ENCODE measurements at places on chromosomes 2 and 18. TPM values are rescaled to one million over a fixed set of nuclear protein-coding genes. Genes with fewer than 3 reads are reported as not detected.
A peak's percentile ranks its signal among the peaks of the same experiment; 100 is the strongest.

DNA sequence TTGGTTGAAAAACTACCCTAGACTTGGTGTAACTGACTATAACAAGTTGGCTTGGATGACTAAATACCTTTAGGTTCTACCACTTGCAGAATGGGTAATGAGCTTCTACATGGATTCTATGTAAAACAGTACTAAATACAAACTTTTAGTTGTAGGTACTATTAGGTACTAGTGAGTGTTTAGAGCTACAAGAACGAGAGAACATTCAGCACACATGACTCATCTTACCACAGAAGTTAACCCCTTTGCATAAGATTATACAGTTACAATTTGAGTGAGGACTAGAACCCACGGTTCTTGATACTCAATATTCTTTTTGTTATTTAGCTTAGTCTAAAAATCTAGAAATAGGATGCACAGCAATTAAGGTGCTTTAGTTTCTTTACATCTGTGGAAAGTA, 101.7 kb upstream of the TFCP2L1 start:
- no peak for DNase-seq

DNA sequence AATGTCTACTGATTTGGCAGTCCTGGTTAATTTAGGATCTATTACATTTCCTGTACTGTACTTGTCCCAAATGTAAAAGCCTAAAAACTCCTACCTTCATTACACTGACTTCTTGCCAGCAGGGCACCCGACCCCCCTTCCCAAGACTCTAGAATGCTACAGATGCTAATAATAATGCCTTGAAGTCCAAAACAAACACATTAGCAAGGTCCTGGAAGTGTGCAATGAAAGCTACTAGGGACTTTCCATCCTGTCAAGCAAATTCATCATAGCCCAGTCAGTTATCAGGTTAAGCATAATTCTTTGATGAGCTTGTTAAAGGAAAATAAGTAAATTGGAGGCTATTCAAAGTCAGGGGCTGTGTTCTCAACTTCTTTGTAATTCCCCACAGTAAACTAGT, 115.3 kb upstream of the RBBP8 start:
- no peak for DNase-seq

DNA sequence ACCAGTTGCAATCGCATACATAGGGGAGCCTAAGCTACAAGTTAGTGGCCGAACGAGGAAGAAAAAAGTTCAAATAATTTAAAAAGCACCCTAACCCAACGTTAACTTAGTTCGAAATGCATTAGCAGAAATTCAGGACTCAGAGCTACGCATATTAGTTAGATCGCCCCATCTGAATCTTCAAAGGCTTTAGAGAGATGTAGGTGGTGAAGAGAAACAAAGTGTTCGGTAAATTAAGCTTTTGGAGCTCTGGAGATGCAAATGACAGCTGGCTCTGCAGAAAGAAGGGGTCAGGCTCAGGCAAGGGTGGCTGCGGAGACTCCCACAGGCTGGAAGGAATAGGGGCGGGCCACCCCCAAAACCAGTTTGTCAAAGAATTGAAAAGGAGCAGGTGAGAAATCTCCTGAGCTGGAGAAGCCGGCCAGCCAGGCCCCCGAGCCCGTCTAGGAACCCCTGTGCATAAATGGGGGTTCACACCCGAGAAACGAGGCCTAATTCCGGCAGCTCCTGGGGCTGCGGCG, 621 bp downstream of the TXNL1 start:
- no peak for DNase-seq

DNA sequence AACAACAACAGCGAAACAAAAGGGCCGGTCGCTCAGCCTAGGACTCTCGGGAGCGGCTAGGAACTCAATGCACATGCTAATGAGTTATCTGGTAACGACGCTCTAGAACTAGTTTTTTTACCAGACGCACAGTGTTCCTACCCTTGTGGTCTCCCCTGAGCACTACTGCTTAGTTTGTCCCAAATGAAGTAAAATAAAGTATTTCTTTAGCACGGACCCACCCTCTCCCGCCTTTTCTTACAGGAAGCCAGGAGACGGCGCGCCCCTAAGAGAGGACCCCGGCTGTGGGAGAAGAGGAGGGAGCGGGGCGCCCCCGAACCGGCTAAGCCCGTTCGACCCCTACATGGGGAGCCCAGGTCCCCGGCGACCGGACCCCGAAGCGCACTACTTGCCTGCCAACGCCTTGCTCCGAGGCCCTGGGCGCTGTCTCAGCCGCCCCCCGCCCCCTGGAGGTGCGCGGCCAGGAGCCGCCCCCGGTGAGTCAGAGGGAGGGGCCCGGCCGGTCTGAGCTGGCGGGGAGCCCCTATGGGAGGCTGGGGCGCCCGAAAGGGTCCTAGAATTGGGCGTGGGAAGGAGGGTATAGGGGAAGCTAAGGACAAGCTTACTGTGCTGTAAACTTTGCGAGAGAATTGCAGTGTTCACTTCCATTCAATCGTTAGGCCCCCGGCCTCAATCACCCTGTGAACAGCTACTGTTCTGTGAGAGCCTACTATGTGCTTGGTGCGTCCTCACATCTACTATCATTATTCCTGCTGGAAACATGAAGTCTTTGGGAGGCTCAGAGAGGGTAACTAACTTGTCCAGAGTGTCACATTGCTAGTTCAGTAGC, 3.6 kb upstream of the CAPG start:
- peak; percentile 85 for DNase-seq

GRCh38 chr18:8806100-8806797, 100.9 kb downstream of the MTCL1 start:
- DNase-seq = no peak

MREG gene
- 16.7 TPM for total RNA-seq

ZSWIM2 gene
- not detected for total RNA-seq

C1D gene
- total RNA-seq = 23.0 TPM

IL1RL1 gene
- total RNA-seq = 32.3 TPM

ELOA2 gene
- total RNA-seq = not detected
